NCI-H510A treated with DMSO at 0.1 percent for 48 hours (cell line): ENCODE measurements at places on chromosomes 6 and 20.

DNA sequence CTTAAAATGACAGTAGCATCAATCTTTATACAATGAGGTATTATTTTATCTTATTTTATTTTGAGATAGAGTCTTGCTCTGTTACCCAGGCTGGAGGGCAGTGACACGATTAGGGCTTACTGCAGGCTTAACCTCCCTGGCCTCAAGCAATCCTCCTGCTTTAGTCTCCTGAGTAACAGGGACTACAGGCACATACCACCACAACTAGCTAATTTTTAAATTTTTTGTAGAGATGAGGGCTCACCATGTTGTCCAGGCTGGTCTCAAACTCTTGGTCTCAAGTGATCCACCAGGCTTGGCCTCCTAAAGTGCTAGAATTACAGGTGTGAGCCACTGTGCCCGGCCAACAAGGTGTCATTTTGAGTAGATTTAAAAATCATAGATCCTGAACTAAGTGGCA lies 125.9 kb downstream of the PDSS2 start:
- DNase-seq, result no peak

- no peak for DNase-seq
These were observed 36.0 kb downstream of the SYNJ2 start for GRCh38 chr6:158017621-158018040.

- DNase-seq, result no peak
These were observed 94.4 kb upstream of the ZNFX1 start for GRCh38 chr20:49372095-49372734.

GRCh38 chr6:100906325-100906724 lies 25.2 kb upstream of the ASCC3 start:
- DNase-seq, result no peak

GRCh38 chr6:12974551-12974950 lies 258.0 kb downstream of the PHACTR1 start:
- no peak for DNase-seq

DNA sequence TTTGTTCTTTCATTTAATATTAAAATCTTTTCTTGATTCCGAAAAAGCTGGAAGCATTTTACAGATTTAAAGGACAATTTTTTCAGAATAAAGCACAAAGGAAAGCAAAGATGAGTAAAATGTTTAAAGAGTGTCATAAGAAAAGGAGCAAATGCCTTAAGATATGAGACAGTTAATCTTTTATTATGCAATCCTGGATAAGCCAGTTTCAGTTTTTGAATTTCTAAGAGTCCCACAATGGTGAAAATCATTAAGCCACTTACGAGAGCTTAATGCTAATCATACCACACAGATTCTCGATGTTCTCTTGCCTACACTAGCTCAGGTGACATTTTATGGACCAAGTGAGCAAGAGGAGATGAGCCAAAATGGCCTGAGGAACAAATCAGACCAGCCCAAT lies 103.7 kb upstream of the RNF217 start:
- DNase-seq, result no peak

GRCh38 chr6:19530188-19530587 lies 307.0 kb upstream of the ID4 start:
- DNase-seq, result no peak

DNA sequence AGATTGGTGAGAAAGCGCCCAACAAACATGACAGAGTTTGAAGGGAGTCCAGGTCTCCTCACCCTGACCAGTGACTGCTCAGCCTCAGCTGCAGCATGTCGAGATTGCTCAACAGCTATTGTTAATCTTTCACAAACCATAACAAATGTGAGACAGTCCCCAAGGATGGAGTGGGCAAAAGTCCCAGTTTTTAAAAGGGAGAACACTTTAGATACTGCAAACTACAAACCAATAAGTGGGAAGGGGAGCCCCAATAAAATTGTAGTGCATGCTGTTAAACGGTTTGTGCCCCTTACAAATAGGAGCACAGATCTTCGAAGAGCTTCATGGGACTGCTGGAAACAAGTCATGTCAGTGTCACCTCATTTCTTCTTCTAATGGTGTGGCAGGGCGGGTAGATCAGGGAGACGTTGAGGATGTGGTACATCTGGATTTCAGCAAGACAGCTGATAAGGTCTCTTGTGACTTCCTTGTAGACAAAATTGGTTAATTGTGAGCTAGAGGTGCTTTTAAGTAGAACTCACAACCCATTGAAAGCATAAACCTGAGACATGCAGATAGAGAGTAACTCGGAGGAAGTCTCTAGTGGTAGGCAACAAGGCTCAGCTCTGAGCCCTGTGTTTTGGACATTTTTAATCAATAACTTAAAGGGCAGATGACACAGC lies 134.0 kb upstream of the ARMC2 start:
- no peak for DNase-seq

- DNase-seq, result no peak
These were observed 203.1 kb downstream of the ASCC3 start for GRCh38 chr6:100678027-100678426.

DNA sequence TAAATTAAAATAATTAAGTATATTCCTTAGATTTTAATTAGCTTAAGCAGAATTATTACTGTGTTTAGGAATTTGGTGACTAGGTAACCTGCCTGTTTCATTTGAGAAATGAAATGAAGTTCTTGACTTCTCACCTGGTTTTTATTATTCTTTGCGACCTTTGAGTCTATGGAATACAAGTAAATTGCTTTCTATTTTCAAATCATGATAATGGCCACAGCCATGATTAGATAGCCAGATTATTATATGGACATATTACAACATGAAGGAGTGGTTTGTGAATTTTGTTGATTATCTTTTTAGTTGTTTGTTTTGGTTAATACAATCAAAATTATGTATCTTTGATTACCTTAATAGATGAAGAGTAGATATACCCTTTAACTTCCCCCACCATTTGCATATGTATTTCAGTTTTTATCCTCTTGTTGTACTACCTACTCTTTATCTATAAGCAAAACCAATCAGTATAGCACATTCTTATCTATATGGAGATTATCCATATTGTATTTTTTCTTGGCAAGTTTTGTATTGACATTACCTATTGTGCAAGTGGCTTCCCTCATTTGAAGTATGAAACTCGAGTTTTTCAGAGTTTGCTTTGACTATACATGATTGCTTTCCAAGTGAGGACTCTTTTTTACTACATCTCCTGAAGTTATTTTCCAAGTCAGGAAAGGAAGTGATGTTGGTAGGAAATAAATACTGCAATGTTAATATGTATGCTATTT lies 47.9 kb downstream of the CD2AP start:
- no peak for DNase-seq

GRCh38 chr6:168318579-168319278 lies 848 bp downstream of the DACT2 start:
- DNase-seq, result peak; percentile 25

GRCh38 chr20:24816907-24817306 lies 132.2 kb upstream of the CST7 start:
- no peak for DNase-seq

DNA sequence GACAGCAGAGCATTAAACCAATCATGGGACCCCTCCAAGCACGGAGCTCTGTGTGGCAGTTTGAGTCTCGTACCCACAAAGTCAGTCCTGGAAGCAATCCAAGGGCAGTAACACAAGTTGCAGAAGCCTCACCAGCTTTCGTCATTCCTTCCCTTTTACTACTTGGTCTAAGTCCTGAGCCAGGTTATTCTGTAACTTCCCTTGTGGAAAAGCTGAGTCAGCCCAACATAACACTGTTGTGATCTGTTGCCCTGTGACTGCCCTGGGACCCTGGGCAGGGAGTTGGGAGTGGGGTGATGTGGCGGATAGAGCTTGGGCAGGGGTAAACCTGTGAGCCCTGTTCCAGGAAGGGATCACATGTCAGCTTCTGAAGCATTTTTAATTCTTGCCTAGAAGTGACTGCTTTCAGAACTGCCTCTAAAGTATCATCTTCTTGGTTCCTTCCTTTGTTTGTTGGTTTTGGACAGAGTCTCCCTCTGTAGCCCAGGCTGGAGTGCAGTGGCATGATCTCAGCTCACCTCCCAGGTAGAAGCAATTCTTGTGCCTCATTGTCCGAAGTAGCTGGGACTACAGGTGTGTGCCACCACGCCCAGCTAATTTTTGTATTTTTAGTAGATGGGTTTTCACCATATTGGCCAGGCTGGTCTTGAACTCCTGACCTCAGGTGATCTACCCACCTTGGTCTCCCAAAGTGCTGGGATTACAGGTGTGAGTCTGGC lies 183.7 kb upstream of the JAG1 start:
- no peak for DNase-seq

DNA sequence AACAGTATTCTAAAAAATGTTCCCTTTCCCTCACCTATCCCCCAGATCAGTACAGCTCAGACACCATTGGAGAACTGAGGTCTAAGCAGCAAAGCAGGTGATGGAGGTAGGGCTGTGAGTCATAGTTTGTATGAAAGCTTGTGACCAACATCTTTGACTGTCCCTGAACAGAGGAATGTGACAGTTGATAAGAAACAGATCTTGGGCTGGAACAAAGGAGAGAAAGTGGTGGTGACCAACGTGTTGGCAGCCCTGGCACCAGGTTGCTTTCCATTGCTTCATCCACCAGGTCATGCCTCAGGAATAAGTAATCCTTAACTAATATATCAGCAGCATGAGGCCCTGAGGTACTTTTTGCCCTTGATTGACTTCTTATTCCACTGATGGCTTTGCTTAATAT lies 19.9 kb upstream of the CRIP3 start:
- DNase-seq, result no peak

- DNase-seq, result no peak
These were observed 402.0 kb downstream of the MAFB start for GRCh38 chr20:40286975-40287531.

DNA sequence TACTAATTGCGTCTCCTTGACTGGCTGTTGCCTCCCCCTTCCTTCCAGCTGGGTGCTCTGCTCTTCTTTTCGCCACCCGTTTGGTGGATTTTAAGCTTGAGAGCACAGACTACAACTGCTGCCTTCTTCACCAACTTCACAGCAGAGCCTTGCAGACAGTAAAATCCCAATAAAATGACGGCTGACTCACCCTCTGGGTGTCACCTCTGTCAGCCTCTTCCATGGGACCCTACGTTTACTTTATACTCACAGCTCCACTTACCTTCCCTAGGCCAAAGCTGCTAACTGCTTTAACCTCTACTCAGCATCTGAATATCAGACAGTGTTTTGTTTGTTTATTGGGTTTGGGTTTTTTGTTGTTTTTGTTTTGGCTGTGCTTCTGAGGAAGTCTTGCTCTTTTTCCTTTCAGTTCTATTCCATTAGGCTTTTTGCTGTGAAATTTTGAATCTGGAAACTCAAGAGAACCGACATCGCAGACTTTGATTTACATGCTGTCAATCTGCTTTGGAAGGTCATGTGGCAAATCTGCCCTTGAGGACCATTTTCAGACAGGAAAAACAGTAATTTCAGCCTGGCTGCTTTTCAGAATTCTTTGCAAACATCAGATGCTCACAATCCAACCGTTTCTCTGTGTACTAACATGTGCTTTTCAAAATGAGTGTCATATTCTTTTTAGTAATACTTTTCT lies 2.4 kb downstream of the AGPAT4 start:
- DNase-seq, result no peak

GRCh38 chr20:49427751-49428518 lies 54.5 kb downstream of the KCNB1 start:
- no peak for DNase-seq

GRCh38 chr6:52180787-52181558 lies 5.2 kb upstream of the IL17A start:
- DNase-seq, result no peak

DNA sequence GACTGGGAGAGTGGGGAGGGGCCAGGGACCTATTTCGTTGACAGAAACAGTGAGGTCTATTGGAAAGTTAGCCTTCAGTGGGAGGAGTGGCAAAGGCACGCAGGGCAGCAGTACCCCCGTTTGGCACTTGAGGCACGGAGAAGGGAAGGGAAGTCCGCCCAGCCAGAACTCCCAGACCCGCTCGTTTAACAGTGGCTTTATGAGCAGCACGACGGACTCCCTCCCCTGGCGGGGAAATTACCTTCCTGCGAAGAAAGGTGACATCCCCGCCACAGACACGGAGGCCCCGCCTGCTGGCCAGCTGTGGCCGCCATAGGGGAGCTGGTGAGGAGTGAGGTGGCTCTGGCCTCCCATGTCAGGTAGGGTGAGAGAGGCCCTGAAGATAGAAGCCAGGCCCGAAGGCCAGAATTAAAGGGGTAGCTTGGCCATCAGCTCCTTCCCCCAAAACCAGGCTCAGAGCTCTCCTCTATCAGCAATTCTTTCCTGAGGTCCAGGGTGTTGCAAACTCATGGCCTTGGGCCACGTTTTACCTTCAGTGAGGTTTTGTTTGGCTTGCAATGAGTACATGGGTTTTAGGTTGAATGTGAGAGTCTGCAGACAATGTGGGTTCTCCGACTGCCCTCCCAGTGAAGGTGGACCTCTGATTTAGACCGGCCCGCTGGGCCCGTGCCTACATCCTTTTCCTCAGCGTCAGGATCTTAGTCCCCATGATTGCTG lies 123.7 kb downstream of the MRPL14 start:
- DNase-seq, result no peak

DNA sequence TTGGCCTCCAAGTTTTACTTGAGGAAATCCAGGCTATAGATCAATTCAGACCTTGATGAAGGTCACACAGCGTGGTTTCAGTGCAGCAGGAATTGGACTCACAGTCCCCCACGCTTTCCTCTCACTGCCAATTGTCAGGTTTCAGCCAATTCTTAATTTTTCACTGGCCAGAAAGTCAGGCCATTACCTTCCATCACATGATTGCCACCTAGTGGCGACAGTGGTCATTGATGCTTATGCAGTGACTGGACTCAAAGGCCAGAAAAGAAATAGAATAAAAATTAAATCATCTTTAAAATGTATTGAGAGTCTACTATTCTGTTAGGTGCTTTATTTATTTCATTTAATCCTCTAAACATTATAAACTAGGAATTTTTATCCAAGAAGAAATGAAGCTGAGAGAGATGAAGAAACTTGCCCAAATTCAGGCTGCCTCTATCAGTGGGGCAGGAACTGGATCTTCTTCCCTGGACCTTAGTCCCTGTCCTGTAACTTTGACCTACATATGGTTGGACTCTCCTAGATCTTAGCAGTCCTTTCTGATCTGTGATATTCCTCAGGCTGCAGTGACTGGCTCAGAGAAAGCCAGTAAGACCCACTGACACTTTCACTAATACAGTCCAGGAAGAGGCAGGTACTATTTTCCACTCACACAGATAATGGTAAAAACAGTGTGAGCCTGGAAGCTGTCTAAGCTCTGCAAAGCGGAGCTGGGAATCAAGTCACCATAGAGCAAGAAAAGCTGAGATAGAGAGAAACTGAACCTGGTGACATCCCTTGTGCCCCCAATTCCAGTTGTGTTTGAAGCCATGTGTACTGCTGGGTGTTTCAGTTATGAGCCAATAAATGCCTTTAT lies 133.3 kb downstream of the ELOVL4 start:
- DNase-seq, result peak; percentile 64

GRCh38 chr20:49945701-49946477 lies 9.7 kb downstream of the RNF114 start:
- no peak for DNase-seq

DNA sequence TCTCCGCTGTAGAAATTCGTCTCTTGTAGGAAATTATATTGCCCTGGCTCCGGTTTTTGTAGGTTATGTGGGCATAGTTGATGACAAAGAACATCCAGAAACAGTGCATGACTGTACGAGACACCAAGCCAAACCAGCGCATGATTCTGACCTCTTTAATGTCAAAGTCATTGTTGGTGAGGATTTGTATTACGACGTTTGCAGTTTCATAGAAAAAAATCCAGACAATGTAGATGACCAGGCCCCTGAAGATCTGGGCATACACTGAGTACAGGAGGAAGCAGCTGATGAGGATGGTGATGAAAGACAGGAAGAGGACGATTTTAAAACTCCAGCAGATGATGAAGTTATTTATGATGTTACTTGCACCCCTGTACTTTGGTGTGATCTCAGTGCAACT lies 39.1 kb upstream of the TBC1D22B start:
- DNase-seq, result no peak
